Regular cardiac myocyte (primary cell): ENCODE measurements at places on chromosomes 5 and 9. TPM values are rescaled to one million over a fixed set of nuclear protein-coding genes. Genes with fewer than 3 reads are reported as not detected.

ADAMTS6 gene
- 205 and 208 TPM in 2 replicates for total RNA-seq

PRSS3 gene
- total RNA-seq: 6.5 and 27.8 TPM in 2 replicates

FGFR4 gene
- 0.56 and 1.9 TPM in 2 replicates for total RNA-seq

IFNA21 gene
- not detected in 2 replicates for total RNA-seq

IL3 gene
- not detected in 2 replicates for total RNA-seq
